ENCODE measurements at places on chromosomes 12 and 14.

DNA sequence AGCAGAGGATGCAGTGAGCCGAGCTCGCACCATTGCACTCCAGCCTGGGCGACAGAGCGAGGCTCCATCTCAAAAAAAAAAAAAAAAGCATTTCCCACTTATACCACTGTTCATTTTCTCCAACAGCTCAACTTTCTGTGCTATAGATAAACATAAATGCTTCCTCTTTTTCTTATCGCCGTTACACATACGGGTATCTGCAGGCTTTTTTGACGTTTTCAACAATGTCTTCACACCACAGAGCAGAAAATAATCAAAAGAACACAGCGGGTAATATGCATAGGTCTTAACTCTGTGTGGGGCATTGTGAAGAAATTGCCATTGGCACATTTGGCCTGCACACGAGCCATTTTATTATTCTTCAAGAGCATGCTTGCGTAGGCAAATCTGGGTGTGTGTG is 86.4 kb downstream of the CAPZA3 start:
- DNase-seq, result no peak

- no peak for DNase-seq
Observed at GRCh38 chr12:22282283-22282682, 52.2 kb downstream of the ST8SIA1 start.

DNA sequence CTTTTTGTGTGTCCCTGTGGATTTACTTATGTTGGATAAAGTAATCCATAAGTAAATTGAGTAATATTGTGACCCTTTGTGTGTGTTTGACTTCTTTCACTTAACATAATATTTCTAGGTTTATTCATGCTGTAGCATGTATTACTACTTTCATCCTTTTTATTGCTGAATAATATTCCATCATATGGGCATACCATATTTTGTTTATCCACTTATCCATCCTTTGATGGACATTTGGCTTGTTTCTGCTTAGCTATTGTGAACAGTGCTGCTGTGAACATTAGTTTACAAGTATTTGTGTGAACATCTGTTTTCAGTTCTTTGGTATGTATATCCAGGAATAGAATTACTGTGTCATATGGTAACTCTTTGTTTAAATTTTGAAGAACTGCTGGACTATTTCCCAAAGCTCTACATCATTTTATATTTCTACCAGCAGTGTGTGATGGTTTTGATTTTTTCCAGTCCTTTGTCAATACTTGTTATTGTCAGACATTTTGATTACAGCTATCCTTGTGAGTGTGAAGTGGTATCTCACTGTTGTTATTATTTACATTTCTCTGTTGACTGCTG is 25.2 kb downstream of the G2E3 start:
- no peak for DNase-seq

GRCh38 chr12:54147186-54147585 is 41.6 kb downstream of the SMUG1 start:
- DNase-seq, result no peak

DNA sequence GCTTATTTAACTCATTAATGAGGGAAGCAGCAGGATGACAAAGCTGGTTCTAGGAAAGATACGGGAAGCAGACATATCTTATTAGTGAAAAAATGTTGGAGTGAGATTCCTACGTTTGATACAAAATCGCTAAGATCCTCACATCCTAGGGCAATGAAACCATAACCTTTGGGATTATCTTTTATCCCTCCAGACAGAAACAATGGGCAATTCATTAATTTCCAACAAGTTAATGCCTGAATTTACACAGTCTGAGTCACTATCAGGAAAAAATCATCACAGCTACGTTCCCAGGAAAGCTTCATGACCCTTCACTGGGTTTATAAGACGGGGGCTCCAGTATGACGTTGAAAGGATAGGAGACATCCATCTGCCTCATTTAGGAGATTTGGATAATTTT is 45.0 kb downstream of the SLC24A4 start:
- DNase-seq, result no peak

GRCh38 chr14:81619816-81620215 is 86.2 kb upstream of the SEL1L start:
- DNase-seq, result no peak

DNA sequence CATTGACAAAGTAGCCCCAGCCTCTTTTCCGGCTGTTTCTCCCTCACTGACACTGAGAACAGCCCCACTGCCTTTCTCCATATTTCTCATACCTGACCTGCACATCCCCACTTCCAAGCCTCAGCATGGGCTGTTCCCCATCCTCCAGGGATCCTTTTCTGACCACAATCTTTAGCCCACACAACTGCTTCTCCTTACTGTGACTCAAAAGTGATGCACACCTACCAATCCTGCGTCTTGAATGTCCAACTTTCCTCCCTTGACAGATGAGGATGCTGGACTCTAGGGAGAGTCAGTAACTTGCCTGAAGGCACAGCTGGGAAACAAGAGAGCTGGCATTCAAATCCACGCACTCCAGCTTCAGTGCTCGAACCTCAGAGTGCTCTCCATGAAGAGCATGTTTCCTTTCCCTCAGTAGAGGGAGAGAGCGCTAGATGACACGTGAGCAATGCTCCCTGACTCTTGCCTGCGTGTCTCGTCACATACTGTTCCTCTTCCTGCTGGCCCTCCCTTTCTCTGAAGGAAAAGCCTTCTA is 75.6 kb downstream of the NTF3 start:
- DNase-seq, result no peak
